ENCODE measurements at places on chromosomes 3 and 15.

DNA sequence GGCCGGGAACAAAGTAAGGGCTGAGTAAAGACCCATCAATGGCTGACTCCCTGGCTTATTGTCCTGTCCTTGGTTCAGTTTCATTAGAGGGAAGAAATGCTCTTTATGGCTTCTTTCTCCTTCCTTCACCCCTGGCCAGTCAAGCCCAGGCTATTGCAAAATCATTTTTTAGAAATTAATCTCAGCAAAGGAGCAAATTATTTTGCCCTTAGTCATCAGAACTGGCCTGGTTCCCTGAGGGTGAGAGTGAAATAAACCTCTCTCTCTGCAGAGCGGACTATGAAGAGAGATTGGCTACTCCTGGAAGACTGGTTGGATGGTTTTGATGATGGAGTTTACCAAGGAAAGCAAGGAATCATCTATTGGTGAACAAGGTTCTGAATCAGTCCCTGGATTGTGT, 52.7 kb upstream of the OXTR start:
- DNase-seq, result no peak

DNA sequence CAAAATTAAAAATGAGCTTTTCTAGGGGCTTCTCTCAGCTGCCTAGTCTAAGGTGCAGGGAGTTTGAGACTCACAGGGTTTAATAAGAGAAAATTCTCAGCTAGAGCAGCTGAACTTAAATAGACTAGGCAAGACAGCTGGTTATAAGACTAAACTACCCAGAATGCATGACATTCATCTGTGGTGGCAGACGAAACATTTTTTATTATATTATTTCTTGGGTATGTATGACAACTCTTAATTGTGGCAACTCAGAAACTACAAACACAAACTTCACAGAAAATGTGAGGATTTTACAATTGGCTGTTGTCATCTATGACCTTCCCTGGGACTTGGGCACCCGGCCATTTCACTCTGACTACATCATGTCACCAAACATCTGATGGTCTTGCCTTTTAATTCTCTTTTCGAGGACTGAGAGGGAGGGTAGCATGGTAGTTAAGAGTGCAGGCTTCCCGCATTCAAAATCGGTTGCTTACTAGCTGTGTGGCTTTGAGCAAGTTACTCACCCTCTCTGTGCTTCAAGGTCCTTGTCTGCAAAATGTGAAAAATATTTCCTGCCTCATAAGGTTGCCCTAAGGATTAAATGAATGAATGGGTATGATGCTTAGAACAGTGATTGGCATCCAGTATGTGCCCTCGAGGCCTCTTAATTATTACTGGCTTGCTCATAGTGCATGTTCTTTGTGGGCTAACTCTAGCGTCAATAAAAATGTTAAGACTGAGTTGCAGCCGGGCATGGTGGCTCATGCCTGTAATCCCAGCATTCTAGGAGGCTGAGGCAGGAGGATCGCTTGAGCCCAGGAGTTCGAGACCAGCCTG, 984 bp downstream of the CCR5 start:
- no peak for DNase-seq

DNA sequence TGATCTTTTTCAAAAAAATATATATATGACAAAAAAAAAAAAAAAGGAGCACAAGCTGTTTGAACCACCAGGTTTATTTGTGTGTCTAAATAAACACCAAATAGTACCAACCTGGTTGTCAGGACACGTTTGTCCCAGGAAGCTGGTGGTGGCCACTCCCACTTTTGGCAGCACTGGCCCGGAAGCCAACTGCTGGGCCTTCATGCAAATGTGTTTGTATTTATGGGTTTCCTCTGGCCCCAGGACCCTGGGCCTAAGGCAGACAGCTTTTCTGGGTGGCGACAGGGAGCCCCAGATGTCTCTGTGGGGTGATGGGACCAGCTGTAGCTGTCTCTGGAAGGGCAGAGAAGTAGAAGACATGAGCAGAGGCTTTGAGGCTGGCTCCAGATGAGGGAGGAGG, 31.6 kb downstream of the PRKCD start:
- peak; percentile 47 for DNase-seq

- DNase-seq, result no peak
Observed at GRCh38 chr15:92586966-92587365, 68.6 kb downstream of the FAM174B start.

- DNase-seq, result no peak
Observed at GRCh38 chr3:10389339-10389738, 68.4 kb upstream of the SEC13 start.

DNA sequence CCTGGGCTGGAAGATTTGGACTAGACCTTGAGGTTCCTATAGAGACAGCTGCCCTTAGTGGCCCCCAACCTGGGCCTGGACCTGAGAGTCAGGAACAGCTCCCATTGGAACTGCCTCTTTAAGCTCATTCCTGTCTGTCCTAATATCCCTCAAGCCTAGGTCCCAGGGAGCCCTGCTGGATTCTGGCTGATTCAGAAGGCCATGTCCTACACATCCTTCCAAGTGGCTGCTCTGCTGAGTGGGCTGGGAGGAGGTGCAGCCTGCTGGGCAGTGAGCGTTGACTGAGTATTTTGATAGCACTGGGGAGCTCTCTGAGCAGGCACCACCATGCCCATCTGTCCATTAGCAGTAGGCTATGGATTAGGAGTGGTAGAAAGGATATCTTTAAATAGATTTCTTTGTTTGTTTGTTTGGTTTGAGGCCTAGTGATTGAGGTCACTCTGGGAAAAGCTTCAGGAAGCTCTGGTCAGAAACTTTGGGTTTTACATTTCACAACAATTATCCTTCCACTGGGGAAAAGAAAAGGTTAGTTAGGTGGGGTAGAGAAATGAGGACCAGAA, 54.6 kb upstream of the ATOSA start:
- DNase-seq, result no peak

- no peak for DNase-seq
Observed at GRCh38 chr15:45174069-45174468, 13.7 kb downstream of the SHF start.

DNA sequence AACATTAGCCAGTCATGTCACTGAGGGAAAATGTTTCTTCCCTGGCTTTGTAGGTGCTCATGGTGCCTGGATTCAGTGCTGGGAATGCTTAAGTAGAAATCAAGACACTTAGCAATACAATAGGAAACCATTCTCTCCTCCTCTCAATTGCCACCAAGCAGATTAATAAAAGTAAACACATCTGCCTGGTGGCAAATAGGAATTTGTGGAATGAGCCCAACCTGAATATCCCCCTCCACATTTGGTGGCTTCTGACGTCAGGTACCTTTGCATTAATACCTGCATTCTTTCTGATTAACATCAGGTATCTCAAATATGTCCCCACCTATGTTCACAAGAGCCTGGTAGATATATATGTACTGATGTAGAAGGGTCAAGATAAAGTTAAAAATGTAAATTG, 42.7 kb downstream of the PPP2R3A start:
- DNase-seq, result no peak

- DNase-seq, result no peak
Observed at GRCh38 chr3:132285620-132285945, 31.6 kb upstream of the ACP3 start.

DNA sequence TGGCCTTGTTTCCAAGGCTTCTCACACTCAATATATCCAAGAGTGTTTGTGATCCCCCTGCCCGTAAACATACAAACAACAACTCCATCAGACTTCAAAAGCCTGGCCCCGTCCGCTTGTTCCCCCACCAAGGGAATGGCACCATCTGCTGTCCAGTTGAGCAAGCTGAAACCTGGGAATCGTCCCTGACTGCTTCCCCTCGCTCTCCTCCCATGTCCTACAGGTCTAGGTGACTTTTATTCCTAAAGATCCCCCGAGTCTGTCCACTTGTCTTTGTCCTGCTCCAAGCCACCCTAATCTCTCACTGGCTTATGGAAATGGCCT, 27.9 kb upstream of the FAM174B start:
- DNase-seq, result no peak

DNA sequence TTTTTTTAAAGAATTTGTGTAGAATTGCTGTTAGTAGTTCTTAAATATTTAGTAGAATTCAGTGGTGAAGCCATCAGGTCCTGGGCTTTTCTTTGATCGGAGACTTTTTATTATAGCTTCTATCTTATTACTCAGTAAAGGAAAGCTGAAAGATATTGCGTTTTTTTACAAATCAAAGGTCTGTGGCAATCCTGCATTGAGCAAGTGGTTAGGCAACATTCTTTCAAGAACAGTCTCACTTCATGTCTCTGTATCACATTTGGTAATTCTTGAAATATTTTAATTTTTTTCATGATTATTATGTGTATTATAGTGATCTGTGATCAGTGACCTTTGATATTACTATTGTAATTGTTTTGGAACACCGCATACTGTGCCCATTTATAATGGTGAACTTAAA, 140.8 kb downstream of the UNC13C start:
- no peak for DNase-seq

DNA sequence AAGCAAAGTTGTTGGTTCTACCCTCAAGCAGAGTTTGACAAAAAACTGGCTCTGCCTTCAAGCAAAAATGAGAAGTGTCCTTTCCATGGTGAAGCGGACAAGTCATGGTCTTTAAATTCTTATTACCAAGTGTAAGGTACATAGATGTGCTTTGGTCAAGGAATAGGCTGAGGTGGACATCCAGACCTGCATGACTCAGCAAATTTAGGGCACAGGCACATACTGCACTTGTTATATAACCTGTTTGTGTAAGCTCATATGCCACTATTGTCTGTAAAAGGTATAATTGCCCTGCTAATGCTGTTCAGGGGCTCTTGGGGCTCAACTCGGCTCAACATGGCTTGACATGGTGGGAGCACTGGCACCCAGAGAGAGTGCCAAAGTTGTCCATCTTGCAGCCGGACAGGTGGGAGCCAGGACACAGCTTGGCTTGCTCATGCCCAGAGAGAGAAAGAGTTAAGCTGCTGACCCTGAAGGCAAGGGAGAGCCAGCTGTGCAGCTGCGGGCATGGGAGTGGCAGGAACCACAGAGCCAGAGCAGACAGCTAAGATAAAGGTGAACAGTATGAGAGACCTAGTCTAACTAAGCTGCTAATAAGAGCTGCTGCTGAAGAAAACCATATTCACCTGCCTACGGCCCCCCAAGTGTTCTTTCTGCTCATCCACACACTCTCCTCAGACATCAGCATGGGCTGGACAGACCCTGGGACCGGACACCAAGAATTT, 17.7 kb downstream of the MCCC1 start:
- no peak for DNase-seq

DNA sequence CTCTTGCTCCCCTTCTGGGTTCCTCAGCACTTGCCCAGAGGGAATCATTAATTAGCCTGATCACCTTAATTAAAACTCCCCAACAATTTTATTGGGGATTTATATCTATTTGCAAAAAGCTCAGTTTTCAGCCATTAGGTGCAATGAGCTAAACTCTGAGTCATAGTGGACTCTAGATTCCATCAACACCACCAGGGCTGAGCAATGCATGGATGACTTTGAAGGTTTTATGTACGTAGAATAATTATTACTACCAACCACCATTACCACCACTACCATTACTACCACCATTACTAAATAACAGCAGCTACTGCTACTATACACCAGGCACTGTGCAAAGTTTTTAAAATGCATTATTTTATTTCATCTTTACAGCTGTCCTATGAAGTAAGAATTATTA, 81.2 kb downstream of the ZNF621 start:
- no peak for DNase-seq

DNA sequence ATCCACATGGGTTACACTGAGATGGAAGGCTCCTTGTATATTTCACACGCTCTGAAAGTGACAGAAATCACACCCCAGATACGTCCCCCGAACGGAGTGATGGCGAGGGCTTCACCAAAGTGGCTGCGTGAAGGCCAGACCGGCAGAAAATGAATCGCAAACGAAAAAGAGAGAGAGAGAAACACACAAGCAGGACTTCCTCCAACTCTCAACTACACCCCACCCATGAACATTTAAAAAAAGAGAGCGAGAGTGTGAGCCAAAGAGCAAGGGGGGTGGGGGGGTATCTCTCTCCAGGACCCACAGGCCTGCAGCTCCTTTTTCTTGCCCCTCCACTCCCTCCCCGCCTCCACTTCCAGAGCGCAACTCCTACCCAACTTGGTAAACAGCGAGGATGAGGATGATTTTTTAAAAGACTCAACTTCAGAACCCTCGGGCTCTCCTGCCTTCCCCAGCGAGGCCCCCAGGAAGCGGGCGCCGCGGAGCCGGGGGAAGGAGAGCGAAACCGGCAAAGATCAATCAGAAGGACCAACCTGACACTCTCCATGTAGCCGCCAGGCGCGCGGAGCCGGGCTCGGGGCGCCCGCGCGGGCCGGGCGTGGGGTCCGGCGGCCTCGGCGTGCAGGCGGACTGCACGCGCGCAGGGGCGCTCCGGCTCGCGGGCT, 519.1 kb downstream of the FOXP1 start:
- DNase-seq, result peak; percentile 51

GRCh38 chr3:182631183-182632076, 161.9 kb upstream of the ATP11B start:
- no peak for DNase-seq

GRCh38 chr3:9779721-9780457, 10.1 kb upstream of the CAMK1 start:
- peak; percentile 61 for DNase-seq

DNA sequence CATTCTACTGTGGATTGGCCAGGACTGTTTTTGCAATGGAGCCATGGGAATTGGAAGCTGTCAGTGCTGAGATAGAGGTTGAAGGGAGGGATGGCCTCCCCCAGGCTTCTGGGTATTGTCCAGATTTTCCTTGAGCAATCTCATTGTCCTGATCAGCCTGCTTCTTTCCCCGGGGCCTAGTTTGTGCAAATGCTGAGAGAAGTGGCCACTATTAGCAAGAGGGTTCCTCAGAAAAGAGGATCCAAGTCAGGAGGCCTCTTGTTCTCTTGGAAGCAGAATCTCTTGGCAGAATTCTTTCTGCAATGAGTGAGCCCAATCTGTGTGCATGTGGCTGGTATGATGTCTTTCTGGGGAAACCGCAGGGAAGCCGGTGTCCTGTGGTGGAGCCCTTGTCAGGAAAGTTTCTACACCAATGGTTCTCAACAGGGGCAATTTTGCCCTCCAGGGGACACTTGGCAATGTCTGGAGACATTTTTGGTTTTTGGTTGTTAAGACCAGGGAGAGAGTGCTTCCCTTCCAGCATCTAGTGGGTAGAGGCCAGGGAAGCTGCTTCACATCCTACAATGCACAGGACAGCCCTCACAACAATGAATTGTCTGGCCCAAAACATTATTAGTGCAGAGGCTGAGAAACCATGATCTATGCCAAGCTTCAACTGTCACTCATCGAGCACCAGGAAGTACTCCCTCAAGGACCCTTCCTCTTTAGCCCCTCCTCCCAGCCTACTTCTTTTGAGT, 2.0 kb downstream of the LIPC start:
- DNase-seq, result no peak

DNA sequence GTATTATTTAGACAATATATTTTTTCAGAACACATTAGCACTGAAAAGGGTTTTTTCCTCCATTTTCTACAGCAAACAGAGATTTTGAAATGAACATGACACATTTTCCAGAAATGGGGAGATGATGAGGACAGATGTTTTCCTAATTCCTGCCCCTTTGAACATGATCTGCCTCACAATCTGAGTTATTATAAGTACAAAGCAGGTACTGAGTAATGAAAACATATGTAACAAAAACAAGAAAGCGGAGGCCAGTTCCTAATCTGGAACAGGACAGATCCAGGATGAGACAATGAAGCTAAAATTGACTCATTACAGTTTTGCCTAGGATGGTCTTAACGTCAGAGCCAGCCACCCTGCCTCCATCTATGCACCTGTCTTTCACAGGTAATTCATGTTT, 642.8 kb upstream of the NR2F2 start:
- no peak for DNase-seq

- no peak for DNase-seq
Observed at GRCh38 chr3:186938716-186939115, 8.4 kb downstream of the ST6GAL1 start.

Data from GM20000 (cell line).